ENCODE measurements at places on chromosomes 6 and 20. TPM values are rescaled to one million over a fixed set of nuclear protein-coding genes. Genes with fewer than 3 reads are reported as not detected.

The BICRAL gene
- total RNA-seq = 12.9 TPM

The SSR1 gene
- total RNA-seq = 119 TPM

The TRIM10 gene
- not detected for total RNA-seq

The HLA-G gene
- total RNA-seq = 0.62 TPM

The NUP153 gene
- total RNA-seq = 62.0 TPM

The ABHD12 gene
- 90.9 TPM for total RNA-seq

The TGM2 gene
- 113 TPM for total RNA-seq

The ASF1A gene
- total RNA-seq = 28.5 TPM

The SLC12A5 gene
- total RNA-seq = 11.8 TPM

DNA sequence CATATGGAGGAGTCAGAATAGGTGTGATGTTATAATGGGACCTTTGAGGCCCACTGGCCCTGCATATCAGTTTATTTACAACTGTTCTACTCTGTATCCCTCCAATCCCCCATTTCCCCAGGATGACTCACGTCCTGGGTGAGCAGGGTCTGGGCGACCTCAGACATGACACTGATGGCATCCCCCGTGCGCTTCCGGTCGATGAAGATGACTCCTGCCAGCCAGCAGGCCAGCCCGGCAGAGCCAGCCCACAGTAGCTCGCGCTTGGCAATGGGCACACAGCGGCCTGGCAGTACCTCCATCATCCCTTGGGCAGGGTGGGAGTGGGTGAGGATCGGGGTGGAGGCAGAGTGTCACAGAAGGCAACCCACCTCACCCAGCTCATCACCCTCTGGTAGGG lies 5.6 kb downstream of the AGPAT1 start:
- H3K27me3 ChIP-seq = no peaks in the 10 kb centered on the region
- no peak overlapping the region for H3K4me3 ChIP-seq
- no peak overlapping the region for H3K27ac ChIP-seq
- H3K4me1 ChIP-seq = peaks cover 18% of the 10 kb centered on the region
- DNase-seq = no peak

GRCh38 chr6:80550748-80551147 lies 444.3 kb downstream of the BCKDHB start:
- no peaks in the 10 kb centered on the region for H3K27me3 ChIP-seq
- no peak overlapping the region for H3K4me3 ChIP-seq
- H3K27ac ChIP-seq = no peak overlapping the region
- no peak for DNase-seq
- H3K36me3 ChIP-seq = no peaks in the 10 kb centered on the region
- H3K4me1 ChIP-seq = no peaks in the 10 kb centered on the region

- DNase-seq = no peak
Observed at GRCh38 chr20:57211908-57212533, 54.4 kb downstream of the BMP7 start.

GRCh38 chr20:38267296-38267695 lies 6.8 kb upstream of the KIAA1755 start:
- no peaks in the 10 kb centered on the region for H3K27me3 ChIP-seq
- H3K4me1 ChIP-seq = peaks cover 8% of the 10 kb centered on the region
- no peak overlapping the region for H3K27ac ChIP-seq
- H3K4me3 ChIP-seq = no peak overlapping the region
- DNase-seq = no peak

- peaks cover 77% of the 10 kb centered on the region for H3K36me3 ChIP-seq
- no peaks in the 10 kb centered on the region for H3K27me3 ChIP-seq
- no peak overlapping the region for H3K27ac ChIP-seq
- no peak for DNase-seq
- no peak overlapping the region for H3K4me3 ChIP-seq
Observed at GRCh38 chr6:80010288-80010687, 5.8 kb downstream of the TTK start.

DNA sequence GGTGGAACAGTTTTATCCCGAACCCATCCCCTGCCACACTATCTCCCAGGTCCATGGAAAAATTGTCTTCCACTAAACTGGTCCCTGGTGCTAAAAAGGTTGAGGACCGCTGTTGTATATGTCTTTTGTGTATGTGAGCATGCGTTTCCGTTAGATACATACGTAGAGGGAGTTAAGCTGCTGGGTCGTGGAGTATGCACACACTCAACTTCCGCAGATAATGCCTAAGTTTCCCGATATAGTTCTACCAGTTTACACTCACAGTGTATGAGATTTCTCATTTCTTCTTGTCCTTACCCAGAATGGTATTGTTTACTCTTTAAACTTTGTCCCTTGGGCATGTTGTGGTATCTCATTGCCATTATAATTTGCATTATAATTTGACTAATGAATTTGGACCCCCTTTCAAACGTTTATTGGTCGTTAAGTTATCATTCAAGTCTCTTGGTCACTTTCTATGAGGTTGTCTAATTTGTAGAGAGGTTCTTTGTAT lies 50.5 kb upstream of the SCAF8 start:
- H3K27me3 ChIP-seq = no peaks in the 10 kb centered on the region
- no peaks in the 10 kb centered on the region for H3K4me1 ChIP-seq
- no peak overlapping the region for H3K4me3 ChIP-seq
- DNase-seq = no peak

DNA sequence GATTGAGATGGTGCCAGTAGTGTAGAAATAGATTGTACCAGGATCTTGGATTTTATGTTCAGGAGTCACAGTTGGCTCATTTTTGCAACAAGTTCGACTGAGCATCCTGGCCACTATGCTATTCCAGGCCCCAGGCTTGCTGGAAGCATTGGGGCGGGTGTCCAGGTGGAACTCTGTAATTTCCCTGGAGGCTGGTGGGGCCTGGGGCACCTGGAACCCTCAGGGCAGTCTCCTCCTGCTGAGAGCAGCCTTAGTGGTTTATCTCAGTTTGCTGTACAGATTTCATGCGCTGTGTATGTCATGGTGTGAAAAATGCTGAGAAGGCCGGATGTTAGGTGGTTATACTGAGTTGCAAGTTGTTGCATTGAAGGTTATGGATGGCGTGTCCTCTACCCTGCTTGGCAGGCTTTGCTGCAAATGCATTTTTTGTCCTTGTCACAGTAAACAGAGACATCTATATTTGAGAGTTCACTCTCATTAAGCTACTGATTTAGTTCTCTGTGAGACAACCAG lies 135.1 kb upstream of the MYLIP start:
- H3K4me1 ChIP-seq = no peaks in the 10 kb centered on the region
- no peaks in the 10 kb centered on the region for H3K27me3 ChIP-seq
- H3K36me3 ChIP-seq = no peaks in the 10 kb centered on the region
- DNase-seq = no peak

GRCh38 chr6:27668442-27669294 lies 195.8 kb upstream of the ZNF184 start:
- peak overlapping the region; percentile 31 for H3K27ac ChIP-seq
- peaks cover 16% of the 10 kb centered on the region for H3K4me1 ChIP-seq
- H3K4me3 ChIP-seq = peak overlapping the region; percentile 86
- no peaks in the 10 kb centered on the region for H3K27me3 ChIP-seq
- no peaks in the 10 kb centered on the region for H3K36me3 ChIP-seq

GRCh38 chr20:19883501-19883900 lies 125.4 kb downstream of the RIN2 start:
- no peaks in the 10 kb centered on the region for H3K36me3 ChIP-seq
- peak overlapping the region; percentile 98 for H3K27ac ChIP-seq
- no peaks in the 10 kb centered on the region for H3K27me3 ChIP-seq
- no peak overlapping the region for H3K4me3 ChIP-seq
- DNase-seq = no peak
